ENCODE measurements at places on chromosomes 3 and 15.

DNA sequence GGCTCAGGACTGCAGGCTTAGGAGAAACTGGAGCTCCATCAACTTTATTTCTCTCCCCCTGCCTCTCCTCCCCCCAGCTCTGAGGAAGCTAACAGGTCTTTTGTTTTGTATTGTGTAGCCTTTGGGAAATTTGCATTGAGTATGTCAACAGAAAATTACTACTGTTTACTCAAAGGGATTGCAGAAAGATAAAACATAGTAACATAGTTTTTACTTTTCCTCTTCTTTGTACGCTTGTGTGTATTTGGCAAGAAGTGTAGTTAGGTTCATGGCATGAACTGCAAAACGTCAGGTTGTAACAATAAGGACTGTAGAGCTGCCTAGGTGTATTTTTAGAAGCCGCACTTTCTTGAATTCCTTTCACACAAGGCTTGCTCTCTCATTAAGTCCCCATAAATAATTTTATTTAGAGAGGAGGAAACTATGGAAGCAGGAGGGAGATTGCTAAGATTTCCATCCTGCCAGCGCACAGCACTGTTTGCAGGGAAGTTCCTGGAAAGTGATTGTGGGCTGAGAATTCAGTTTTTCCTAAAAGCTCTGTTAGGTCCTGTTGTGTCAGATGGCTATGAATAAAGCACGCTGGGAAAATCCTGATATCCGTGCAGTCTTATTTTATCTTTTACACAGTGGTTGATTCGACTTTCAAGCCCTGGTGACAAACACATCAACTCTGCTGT is 21.1 kb upstream of the SATB1 start:
- DNase-seq, result no peak

DNA sequence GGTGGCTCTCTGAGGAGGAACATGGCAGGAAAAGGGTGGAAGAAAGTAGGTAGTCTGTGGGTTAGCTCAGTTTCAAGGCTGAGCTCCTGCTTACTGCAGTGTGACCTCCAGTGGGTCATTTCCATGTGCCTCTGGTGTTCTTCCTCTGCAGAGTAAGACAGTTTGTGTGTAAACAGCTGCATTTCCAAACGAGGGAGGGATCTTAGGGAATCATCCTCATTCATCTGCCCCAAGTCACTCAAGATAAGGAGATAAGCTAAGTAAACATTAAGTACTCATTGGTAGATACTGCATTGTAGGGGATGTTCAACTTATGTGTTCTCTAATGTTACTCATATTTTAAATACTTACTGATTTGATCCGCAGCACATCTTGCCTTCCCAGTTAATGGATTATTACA is 83.6 kb downstream of the CLSTN2 start:
- no peak for DNase-seq

DNA sequence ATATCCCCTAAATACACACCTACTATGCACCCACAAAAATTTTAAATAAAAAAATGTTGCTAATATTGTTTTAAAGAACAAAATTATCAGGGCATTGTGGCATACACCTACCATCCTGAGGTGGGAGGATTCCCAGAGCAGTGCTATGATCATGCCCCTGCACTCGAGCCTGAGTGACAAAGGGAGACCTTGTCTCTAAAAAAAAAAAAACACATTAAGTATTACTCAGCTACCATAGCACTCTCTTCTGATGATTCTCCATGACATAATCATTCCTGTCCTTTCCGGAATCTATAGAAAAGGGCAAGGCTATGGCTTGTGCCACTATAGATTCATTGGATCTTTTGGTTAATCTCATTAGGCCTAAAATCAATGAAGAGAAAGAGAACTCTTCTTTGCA is 77.4 kb downstream of the ACAP2 start:
- no peak for DNase-seq

DNA sequence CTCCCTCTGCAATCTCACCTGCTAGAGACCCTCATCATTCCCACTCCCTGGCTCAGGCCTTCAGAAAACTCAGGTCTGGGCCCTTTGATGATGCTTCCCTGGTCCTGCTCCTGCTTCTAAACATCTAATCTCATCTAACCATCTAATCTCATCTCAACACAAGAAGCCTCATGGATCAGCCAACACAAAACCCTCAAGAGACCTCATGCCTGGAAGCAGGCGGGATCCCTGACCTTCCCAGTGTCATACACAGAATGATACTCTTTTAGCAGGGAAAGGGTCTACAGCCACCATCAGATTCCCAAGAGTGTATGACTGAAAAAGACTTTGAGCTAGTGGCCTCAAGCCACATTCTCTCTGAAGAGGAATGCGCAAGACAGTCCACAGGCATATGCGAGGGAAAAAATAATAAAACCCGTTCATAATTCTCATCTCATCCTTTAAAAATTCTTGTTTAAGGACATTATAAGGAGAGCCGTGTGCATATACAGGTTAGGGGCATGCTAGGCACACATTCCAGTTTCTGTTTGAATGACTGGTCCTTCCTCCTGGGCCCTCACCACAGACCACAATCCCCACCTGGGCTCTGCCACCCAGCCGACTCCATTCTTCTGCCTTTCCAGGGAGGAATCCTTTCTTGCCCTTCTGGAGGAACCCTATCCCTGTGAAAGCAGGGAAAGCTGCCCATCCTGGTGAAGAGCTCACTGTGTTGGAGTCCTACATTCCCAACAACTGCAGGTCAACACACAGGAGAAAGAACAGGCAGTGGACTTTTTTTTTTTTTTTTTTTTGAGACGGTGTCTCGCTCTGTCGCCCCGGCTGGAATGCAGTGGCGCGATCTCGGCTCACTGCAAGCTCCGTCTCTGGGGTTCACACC is 2.2 kb downstream of the ZXDC start:
- DNase-seq, result peak; percentile 6

DNA sequence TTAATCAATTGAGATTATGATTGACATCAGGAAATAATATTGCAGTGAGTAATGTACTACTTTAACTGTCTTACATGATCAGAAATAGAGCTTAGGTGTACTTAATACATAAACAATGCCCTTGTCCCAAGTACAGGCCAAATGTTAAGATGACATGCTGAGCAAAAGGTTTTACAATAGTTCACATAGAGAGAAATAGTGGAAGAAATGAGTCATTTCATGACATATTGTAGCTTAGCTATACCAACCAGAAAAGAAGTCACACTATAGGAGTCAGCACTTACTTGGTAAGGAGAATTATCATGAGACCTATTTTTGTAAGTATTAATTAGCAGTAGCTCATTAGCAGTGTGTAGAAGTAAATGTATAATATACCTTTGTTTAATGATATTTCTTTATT is 96.4 kb upstream of the NANOGP8 start:
- no peak for DNase-seq

- no peak for DNase-seq
Measured at GRCh38 chr3:14297784-14298236, 104.6 kb upstream of the SLC6A6 start.
